ENCODE measurements at places on chromosomes 7 and 10.

DNA sequence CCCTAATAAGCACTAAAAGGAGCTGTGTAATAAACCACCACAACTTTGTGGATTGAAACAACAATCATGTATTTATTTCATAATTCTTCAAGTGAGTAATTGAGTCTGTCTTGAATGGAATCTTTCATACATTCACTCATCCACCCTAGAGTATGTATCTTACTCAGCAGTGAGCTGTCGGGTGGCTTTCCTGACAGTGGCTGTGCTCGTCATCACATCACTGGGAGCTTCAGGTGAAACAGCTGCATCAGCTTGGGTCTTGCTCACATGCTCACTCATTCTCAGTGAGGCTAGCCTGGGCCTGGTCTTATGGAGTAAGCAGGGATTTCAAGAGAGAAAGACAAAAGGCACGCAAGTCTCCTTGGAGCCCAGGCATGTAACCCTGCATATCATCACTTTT lies 271.4 kb downstream of the POM121L12 start:
- DNase-seq, result no peak

DNA sequence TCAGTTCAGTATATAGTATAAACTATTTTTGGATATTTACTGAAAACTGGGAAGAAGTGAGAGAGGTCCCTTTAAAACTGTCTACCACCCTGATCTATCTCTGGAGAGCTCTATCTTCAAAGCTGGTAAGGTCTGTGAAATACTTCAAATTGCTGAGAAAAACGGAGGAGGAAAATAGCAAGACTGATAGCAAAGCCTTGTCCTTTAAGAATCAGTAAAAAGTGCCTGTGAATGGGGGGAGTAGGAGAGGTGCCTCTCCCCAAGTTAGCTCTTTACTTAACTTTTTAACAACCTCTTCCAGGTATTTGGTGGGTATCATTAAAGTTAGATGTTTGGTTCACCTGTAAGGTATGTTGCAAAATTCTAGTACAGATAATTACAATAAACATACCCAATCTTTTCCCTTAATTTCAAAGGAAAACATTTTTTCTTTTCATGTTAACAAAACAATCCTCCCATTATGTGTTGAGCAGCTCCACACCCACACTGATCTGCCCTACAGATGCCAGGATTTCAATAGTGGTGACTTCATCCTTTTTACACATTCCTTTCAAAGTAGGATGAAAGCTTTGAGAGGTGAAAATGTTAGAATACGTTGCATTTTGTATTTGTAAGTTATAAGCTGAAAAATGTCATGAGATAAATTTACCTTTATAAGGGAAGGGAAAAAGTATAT lies 149.2 kb downstream of the CRPPA start:
- DNase-seq, result no peak

GRCh38 chr7:33463131-33463530 lies 333.8 kb downstream of the BBS9 start:
- DNase-seq, result no peak

DNA sequence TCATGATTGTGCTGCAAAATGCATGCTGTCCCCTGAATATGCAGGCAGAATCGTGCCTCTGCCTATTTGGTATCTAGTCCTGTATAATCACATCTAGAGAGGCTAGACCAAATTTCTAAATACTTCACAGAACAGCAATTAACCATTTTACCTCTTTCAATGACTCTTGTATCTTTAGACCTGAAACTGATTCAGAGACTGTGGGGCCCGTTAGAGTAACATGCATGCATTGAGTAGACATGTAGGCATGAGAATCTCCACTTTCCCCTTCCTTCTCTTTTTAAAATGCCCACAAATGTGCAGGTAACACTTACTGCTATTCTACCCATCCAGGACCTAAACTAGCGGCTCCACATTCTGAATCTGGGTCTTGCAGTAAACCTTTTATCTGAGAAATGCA lies 8.8 kb downstream of the ZNF92 start:
- DNase-seq, result no peak

GRCh38 chr7:18552943-18553604 lies 57.5 kb downstream of the HDAC9 start:
- DNase-seq, result no peak

DNA sequence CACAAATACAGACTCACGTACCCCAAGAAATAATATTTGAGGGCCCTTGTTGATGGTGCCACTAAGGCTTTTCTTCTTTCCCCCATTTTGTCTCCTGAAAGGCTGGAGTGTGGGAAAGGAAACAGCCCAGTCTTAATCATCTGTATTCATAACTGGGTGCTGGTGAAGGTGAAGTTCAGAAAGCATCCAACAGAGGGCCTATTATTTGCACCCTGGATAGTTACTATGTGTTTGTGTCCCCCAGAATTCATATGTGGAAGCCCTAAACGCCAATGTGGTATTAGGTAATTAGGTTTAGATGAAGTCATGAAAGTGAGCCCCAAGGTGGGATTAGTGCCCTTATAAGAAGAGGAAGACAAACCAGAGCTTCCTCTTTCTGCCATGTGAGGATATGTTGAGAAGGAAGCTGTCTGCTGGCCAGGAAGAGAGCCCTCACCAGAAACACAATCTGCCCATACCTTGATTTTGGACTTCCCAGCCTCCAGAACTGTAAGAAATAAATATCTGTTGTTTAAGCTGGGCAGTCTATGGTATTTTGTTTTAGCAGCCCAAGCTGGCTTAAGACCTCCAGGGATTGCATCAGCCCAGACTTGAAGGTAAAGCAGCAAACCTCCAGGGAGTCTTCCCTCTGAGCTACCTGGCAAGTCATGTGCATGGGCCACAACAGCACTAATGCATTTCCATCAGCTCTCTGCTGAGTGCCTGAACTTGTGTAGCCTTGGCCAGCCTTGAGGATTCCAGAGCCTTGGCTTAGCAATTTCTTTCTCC lies 90.0 kb upstream of the ADRB1 start:
- DNase-seq, result no peak

DNA sequence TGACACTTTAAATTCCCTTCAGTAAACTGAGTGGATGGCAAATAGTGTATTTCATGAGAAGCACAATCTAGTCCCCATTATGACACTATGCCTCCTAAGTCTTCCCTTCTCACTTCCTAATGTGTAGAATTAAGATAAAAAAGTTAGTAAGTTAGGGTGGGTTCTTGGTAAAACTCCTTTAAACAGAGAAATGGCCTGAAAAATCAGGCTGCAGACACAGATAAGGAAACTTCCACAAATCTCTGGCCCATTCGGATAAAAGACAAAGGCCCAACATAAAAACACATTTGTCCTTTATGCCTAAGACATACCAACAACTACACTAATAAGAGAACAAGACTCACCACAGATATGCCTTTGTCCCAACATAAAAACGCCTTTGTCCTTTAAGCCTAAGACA lies 21.5 kb downstream of the AKR1C8 start:
- no peak for DNase-seq

GRCh38 chr10:31822616-31823318 lies 105.9 kb downstream of the ARHGAP12 start:
- DNase-seq, result no peak

GRCh38 chr10:118687472-118687871 lies 67.3 kb downstream of the CACUL1 start:
- no peak for DNase-seq

- DNase-seq, result no peak
Measured at GRCh38 chr7:44221231-44221791, 20.5 kb downstream of the YKT6 start.

- no peak for DNase-seq
Measured at GRCh38 chr10:59880019-59880717, 26.2 kb downstream of the CCDC6 start.

- DNase-seq, result no peak
Measured at GRCh38 chr10:32163071-32163761, 107.0 kb upstream of the KIF5B start.

GRCh38 chr10:73926152-73926764 lies 15.3 kb downstream of the PLAU start:
- DNase-seq, result no peak

GRCh38 chr10:99539820-99540219 lies 7.1 kb downstream of the NKX2-3 start:
- no peak for DNase-seq

DNA sequence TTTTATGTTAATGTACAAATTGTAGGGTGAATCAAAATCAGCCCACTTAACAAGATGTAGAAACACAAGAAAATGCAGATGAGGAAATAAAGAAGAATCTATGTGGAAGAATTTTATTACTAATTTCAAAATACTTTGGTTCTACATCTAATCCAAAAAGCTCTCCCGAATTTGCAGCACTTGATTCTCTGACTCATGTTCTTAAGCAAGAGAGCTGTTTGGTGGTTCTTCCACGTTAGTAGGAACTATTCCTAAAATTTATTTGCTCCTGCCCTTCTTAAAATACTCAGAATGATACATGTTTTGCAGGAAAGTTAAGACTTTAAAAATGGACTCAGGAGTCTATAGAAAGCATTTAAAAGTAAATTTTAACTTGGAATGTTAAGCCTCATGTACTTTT lies 91.8 kb downstream of the ZMYND11 start:
- no peak for DNase-seq

DNA sequence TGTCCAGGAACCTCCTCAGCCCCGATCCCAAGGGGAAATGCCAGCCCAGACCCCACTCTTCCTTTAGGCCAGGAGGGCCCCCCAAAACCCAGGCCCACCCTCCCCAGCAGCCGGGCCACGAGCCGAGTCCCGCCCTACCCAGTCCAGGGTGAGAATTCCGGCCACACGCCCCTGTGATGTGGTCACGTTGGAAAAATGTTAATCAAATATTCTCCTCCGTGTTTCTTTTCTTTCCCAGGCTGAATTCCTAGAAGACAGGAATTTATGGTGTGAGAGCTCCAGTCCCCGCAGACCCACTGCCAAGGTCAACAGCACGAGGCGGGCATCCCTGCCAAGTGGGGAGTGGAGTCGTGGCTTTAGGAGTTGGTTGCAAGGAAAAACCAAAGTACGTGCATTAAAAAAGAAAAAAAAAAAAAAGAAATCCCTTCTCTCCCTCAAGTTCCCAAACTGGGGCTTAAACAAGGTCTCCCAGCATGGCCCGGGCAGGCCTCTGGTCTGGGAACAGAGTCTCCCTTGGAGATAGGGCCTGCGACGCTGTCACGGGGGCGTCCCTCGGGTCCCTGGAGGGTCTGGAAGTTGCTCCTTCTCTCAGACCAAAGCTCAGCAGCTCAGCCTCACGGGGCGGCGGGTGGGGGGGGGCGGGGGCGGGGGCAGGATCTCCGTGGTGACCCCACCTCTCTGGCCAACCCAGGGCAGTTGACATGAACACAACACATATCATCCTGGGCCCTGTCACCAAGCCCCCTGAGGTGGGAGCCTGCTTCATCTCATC lies 28.1 kb upstream of the ELN start:
- no peak for DNase-seq

DNA sequence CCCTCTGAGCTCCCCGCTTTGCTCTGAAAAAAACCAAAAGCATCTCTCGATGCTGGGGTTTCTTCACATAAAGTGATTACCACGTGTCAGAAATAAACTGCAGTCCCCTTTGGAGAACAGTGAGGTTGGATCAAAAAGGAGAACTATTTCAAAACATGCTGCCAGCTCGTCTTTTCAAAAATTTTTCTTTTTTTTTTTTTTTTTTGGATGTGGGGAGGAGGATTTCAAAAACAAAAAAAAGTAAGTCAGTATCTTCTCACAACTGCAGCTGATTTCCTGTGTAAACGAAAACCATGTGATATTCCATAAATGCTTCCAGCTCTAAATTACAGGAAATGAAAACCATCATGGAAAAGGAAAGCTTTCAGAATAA lies 155.0 kb upstream of the LYZL2 start:
- no peak for DNase-seq

DNA sequence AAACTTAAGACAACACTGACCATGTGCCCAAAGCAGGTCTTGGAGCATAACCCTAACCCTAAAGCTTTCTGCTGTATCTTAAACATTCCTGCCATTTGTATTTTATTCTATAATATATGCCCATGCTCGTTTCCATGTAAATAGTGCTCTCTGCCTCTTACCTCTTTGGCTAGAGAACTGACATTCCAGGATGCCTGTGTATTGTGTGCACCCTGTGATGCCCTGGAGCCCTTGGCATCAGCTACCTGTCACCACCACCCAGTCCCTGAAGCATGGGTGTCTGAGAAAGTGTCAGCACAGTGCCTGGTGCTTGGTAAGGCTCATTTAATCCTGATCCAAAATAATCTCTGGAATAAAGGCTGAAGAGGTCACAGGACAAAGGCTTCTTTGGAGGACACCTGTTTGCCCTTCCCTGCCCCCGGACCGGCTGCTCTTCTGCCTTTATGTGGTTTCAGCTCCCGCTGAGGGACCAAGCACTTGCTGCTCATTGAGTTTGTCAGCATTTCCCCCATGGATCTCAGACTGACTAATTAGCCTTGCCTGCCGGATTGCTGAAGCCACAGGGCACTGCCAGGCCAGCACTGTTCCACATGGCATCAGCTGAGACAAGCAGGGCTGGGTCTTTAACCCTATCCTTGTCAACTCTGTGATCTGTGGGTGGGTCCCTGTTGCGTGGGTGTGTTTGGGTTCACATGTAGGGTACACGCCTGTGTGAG lies 139.1 kb upstream of the SORCS3 start:
- DNase-seq, result no peak

GRCh38 chr7:25537662-25538375 lies 309.5 kb upstream of the NPVF start:
- DNase-seq, result no peak

DNA sequence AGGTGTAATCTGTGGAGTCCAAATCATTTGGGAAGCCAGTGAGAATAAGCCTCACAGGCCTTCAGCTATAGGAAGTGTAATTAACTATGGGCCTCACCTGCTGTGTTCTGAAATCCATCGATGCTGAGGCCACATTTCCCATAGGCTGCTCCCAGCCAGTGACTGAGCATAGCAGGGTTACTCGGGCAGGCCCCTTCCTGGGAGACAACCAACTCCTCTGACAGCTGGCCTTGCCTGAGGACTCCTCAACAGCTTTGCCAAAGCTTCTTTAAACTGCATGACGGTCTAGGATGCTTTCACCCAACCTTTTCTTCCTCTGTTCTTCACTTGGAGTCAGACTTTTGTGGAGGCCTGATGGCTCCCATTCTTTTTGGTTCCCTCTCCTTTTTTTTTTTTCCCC lies 63.8 kb upstream of the SMNDC1 start:
- no peak for DNase-seq

DNA sequence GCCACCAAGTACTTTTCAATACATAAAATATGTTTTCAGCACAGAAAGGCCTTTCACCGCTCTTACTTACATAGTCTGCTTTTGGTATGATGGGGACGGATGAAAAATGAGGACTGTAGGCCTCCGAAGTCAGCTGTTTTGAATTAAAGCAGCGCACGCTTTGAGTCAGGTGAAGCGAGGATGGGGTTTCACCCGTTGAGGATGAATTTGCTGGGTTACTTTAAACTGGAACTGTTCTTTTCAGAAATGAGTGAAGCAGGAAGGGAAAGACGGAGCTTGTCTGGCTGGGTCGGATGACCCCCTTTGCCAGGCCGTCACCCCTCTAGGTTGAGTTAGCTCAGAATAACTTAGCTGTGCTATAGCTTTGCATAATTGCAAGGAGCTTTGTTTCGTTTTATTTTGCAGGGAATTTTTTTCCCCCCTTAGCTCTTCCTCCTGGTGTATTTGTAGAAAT lies 40.0 kb downstream of the CUX1 start:
- DNase-seq, result no peak

- no peak for DNase-seq
Measured at GRCh38 chr7:135518748-135519147, 8.8 kb upstream of the CNOT4 start.
